CD4-positive, alpha-beta T cell treated with Interleukin-12 subunit alpha and Interleukin-12 subunit beta, for 1 hour (primary cell): ENCODE measurements at places on chromosomes 7 and 10.

DNA sequence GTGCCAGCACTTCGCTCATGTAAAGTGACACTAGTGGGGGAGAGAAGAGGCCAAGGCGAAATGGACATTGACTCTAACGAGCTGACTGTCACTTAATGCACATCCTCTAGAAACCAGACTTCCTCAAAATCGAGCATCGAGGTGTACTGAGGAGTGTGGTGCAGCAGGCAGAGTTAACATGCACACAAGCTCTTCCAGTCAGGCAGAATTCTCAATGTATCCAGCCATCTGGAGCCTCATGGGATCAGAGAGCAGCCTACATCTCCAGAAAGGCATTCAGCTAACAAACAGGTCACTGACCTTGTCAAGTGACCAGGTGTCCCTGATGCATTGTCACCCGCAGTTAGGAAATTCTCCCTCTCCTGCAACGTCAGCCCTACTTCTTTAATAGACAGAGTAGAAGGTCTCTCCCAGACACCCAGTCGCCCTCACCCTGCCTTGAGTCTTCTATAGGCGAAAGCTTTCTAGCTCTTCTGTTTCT lies 259.8 kb upstream of the AOAH start:
- DNase-seq: no peak

GRCh38 chr10:132806110-132806509 lies 20.2 kb upstream of the NKX6-2 start:
- DNase-seq: no peak

GRCh38 chr7:24152877-24153472 lies 131.0 kb upstream of the NPY start:
- DNase-seq: no peak

GRCh38 chr7:8408871-8409270 lies 24.5 kb upstream of the NXPH1 start:
- DNase-seq: no peak

GRCh38 chr7:151875942-151876898 lies 695 bp downstream of the PRKAG2 start:
- DNase-seq: peak; percentile 68

GRCh38 chr10:90947030-90947960 lies 26.4 kb upstream of the ANKRD1 start:
- DNase-seq: no peak

- DNase-seq: no peak
These were observed 26.7 kb downstream of the DMBT1 start for GRCh38 chr10:122587098-122587760.

DNA sequence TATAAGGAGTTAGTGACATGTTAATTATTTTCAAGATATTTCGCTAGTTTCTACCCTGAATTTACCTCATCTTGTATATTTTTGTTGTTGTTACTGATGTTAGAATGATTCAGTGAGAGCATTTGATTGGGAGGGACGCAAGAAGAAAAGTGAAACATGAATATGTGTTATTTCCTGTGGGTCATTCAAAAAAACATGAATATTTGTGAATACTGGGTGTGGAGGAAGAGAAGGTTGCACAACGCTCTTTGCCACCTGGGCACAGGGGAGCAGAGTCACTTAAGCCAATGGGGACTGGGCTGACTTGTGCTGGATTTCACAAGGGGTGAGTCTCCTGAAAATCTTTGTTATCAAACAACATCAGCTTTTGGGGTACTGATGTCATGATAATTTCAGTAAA lies 39.5 kb downstream of the AGK start:
- no peak for DNase-seq

GRCh38 chr10:62619413-62619738 lies 185.1 kb upstream of the ADO start:
- DNase-seq: no peak

DNA sequence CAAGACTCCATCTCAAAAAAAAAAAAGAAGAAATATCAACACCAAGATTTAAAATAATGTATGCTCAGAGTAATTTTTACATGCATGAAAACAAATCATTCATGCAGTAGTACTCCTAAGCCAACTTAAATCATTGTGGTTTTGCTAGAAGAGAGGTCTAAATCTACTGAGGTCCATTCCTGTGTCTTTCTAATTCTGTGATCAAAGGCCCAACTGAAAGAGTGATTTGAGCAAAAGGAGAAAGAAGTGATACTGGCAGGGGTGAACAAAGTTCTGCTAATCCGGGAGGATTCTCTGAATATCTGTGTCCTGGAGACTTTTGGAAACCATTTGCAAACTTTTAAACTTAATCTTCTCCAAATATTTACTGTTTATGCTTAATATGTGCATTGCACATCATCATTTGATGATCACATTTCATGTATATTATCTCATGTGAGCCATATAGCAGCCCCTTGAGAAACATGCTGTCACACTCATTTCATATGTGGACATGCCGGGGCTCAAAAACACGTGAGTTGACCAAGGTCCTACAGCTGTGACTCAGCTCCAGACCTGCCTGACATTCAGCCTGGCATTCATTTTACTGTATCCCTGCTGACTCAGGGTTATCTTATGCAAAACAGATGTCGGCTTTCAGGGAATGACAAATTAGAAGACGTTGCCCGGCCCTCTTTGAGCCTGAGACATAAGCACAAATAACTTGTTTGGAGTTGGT lies 76.4 kb downstream of the FAM107B start:
- no peak for DNase-seq

DNA sequence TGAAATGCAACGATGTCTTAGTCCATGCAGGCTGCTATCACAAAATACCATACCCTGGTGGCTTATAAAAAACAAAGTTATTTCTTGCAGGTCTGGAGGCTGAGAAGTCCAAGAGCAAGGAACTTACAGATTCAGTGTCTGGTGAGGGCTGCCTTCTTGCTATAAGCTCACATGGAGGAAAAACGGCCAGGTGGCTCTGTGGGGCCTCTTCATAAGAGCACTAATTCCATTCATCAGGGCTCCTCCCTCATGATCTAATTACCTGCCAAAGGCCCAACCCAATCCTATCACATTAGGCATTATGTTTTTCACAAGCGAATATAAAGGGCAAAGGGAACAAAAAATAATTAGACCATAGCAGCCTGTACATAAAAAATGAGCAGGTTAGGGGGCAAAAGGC lies 35.4 kb downstream of the PAPSS2 start:
- DNase-seq: no peak

GRCh38 chr10:42975558-42976340 lies 101.1 kb upstream of the RET start:
- DNase-seq: no peak

DNA sequence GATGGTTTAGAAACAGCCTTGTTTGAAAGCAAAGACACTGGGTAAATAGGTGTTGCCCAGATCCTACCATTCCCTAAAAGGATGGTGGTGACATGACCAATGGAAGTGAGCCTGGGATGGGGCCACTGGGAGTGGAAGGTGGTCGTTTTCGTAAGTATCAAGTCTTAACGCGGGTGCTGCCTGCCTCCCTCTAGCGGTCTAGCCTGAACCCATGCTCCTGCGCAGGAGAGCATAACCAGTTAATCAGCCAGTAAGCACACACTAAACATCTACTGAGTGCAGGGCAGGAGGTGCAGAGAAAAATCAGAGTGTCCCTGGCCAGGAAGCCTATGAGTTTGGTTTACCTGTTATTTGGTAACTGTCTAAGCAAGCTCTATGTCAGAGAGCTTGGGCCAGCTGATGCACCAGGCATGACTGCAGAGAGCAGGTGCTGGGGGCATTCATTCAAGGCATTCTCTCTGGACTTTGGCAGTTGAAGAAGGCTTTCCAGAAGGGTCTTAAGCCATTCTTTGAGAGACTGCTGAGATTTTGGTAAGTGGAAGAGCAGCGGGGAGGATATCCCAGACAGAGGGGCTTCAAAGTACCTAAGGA lies 930 bp downstream of the GARIN1A start:
- DNase-seq: no peak

- DNase-seq: no peak
These were observed 357.5 kb upstream of the BMPER start for GRCh38 chr7:33547880-33548279.

GRCh38 chr7:88432301-88432700 lies 125.6 kb upstream of the STEAP4 start:
- DNase-seq: no peak

GRCh38 chr7:132248841-132249240 lies 327.4 kb downstream of the PLXNA4 start:
- no peak for DNase-seq

DNA sequence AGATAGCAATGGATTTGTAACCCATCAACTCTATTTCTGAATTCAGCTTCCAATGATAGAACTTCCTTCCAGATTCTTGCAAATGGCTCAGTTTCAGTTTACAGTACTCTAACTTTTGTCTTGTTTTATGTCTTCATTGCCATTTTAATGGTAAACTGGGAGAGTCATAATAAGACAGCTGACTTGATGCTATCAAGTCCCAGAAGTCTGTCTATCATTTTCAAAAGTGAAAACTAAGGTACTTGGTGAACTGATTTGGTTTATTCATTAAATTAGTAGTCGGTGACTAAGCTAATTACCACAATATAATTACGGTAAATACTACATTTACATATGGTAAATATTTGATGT lies 25.0 kb downstream of the RTKN2 start:
- DNase-seq: no peak

GRCh38 chr7:42745357-42746059 lies 166.4 kb downstream of the C7orf25 start:
- peak; percentile 2 for DNase-seq

GRCh38 chr10:56269181-56269580 lies 91.9 kb downstream of the ZWINT start:
- DNase-seq: no peak

DNA sequence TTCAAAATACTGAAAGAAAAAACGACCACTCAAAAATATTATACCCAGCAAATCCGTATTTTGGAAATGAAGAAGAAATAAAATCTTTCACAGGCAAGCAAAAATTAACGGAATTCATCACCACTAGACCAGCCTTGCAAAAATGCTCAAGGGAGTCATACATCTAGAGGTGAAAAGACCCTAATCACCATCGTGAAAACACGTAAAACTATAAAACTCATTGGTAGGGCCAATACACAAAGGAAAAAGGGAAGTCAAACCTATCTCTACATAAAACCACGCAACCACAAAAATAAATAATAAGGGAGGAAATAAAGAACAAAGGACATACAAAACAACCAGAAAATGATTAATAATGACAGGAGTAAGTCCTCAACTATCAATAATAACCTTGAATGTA lies 6.6 kb upstream of the AKR1B1 start:
- no peak for DNase-seq

DNA sequence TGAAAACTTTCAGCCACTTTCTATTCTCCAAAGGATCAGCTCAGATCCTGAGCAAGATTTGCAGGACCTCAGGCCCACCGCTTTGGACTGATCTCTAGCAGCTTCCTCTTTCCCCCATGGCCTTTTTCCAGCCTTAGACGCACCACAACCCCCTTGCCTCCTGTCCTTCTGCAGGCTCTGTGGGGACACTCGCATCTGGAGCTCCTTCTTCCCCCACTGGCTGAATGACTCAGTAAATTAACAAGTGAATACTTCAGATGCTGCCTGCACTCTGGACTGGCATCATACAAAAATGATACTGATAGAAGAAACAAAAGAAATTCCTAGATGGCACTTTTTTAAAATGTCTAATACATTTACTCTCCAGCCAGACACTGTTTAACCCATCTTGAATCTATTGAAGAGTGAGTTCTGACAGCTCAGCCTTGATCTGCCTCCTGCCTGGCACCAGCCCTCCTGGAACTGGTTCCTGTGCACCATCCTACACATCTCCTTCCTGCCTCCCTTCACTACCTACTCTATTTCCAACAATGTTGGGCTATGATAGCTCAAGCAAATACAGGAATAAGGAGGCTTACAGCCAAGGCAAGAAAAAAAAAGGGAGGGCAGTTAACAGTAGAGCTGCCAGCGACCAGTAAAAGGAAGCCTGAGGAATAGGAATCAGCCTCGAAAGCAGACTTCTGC lies 3.3 kb downstream of the FRMPD2 start:
- DNase-seq: no peak

DNA sequence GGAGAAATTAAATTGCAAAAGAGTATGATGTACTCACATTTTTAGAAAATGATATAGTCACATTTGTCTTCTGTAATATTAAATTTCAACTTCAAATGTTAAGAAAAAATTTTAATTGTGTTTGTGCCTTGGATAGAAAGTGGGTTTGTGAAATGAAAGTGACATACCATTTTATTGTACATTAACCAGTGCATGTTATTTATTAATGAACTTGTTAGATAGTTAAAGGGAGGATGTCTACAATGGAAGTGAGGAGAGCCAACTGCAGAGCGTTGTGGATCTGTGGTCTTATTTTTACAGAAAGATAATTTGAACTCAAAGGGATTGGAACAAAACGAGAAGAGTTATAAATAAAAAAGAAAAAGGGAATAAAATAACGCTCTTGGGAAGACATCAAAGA lies 291.7 kb downstream of the ARL4A start:
- DNase-seq: no peak

DNA sequence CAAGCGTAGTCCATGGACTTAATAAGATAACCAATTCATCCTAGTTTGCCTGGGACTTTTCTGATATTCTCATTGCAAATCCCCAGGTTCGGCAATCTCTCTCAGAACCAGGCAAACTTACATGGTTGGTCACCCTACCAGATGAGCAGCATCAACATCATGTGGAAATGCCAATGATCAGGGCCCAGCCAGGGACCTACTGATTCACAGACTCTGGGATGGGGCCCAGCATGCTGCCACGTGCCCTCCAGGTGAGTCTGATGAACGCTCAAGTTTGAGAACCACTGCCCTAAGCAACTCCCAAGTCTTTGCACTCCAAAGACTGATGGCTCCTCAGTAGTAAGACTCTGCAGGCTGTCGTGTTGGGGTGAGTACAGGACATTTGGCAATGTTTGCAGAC lies 2.7 kb downstream of the LAMB4 start:
- no peak for DNase-seq

DNA sequence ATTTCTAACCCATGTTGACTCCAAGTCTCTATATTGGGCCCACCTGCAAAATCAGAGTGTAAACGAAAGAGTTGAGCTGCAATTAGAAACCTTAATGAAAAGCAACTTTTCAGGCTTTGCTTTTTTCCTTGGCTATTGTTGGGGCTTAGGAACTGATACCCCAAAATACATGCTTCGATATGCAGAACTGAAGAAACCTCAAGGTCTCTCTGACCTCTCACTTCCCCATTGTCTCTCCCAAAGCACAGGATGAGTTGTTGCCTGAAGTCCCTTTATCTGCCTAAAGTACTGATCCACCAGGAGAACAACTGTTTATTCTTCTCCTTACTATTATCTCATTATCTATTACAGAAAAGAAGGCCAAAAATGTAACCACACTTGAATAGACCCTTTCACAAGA lies 666.0 kb upstream of the LRRTM3 start:
- no peak for DNase-seq

GRCh38 chr10:84395581-84395980 lies 67.2 kb downstream of the CCSER2 start:
- DNase-seq: no peak

GRCh38 chr10:49634069-49634660 lies 20.3 kb downstream of the CHAT start:
- no peak for DNase-seq
